ENCODE measurements at places on chromosomes 16 and 17. TPM values are rescaled to one million over a fixed set of nuclear protein-coding genes. Genes with fewer than 3 reads are reported as not detected.

SBK1 gene
- total RNA-seq: not detected

DCUN1D3 gene
- 26.0 TPM for total RNA-seq

CCDC200 gene
- total RNA-seq: not detected

GCGR gene
- not detected for total RNA-seq

NHLRC4 gene
- 6.5 TPM for total RNA-seq

PRR15L gene
- not detected for total RNA-seq

CEP131 gene
- total RNA-seq: 8.6 TPM

KIFC3 gene
- total RNA-seq: 44.1 TPM

TERB1 gene
- total RNA-seq: not detected

SDK2 gene
- total RNA-seq: not detected

KCNAB3 gene
- not detected for total RNA-seq

RGS9 gene
- 4.5 TPM for total RNA-seq

TBX2 gene
- 11.2 TPM for total RNA-seq

CLEC19A gene
- total RNA-seq: not detected

SHISA9 gene
- total RNA-seq: not detected

ALOX12B gene
- total RNA-seq: not detected

SLFN12L gene
- not detected for total RNA-seq

KCNH4 gene
- total RNA-seq: not detected

PERCC1 gene
- not detected for total RNA-seq

TNFRSF17 gene
- total RNA-seq: not detected

TP53TG3B gene
- 0.16 TPM for total RNA-seq

CCL2 gene
- total RNA-seq: 757 TPM

OTOA gene
- total RNA-seq: not detected

HCRT gene
- total RNA-seq: not detected

CD300H gene
- total RNA-seq: not detected

SOCS1 gene
- 10.5 TPM for total RNA-seq

TMEM238L gene
- total RNA-seq: not detected

PIK3R5 gene
- not detected for total RNA-seq

SLC6A2 gene
- total RNA-seq: not detected

KRTAP2-2 gene
- not detected for total RNA-seq

OTOP2 gene
- total RNA-seq: not detected

AXIN2 gene
- 11.7 TPM for total RNA-seq

KRT25 gene
- not detected for total RNA-seq

NPIPA1 gene
- 53.0 TPM for total RNA-seq

TXNL4B gene
- 10.4 TPM for total RNA-seq

DGKE gene
- 1.8 TPM for total RNA-seq

ABCA9 gene
- total RNA-seq: 44.6 TPM

KLHL36 gene
- 39.7 TPM for total RNA-seq

PITPNC1 gene
- 8.7 TPM for total RNA-seq

NT5C3B gene
- 65.1 TPM for total RNA-seq

CDK12 gene
- total RNA-seq: 13.0 TPM

LGALS3BP gene
- 105 TPM for total RNA-seq

CMTM1 gene
- total RNA-seq: not detected

GPR179 gene
- total RNA-seq: not detected

KRT23 gene
- total RNA-seq: not detected

CDH1 gene
- total RNA-seq: not detected

KRT20 gene
- total RNA-seq: not detected

Data from cardiac atrium fibroblast (primary cell).